AG08396 (cell line): ENCODE measurements at places on chromosomes 6 and 20.

GRCh38 chr20:58893355-58894120 lies 41.0 kb downstream of the GNAS start:
- no peak for DNase-seq

GRCh38 chr20:43571771-43572170 lies 12.9 kb downstream of the SGK2 start:
- DNase-seq, result no peak

DNA sequence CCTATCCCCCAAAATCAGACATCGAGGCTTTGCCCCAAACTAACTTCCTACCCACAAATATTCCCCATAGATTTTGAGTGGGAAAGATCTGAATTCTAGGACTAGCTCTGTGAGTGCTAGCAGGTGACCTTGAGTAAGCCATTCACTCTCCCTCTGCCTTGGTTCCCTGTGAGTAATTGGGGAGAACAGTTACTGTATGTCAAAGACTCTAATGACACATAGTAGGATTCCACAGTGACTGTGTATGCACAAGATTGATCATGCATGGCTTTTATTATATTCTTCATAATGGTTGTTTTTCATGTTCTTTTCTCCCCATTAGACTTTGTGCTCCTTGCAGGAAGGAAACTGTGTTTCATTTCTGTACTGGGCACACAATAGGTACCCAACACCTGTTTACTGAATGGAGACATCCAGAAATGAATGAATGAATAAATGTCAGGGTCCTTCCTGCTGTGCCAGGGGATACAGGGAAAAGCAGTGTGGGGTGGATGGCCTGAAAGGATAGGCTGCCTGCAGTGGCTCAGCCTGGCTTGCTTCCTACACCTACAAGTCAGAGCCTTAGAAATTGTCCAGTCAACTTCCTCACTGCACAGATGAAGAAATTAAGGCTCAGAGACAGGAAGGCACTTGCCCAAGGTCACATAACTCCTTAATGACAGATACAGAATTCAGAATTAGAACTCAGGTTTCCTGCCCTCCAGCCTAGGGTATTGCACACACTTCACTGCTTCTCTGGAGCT lies 901 bp upstream of the TMEM151B start:
- no peak for DNase-seq

DNA sequence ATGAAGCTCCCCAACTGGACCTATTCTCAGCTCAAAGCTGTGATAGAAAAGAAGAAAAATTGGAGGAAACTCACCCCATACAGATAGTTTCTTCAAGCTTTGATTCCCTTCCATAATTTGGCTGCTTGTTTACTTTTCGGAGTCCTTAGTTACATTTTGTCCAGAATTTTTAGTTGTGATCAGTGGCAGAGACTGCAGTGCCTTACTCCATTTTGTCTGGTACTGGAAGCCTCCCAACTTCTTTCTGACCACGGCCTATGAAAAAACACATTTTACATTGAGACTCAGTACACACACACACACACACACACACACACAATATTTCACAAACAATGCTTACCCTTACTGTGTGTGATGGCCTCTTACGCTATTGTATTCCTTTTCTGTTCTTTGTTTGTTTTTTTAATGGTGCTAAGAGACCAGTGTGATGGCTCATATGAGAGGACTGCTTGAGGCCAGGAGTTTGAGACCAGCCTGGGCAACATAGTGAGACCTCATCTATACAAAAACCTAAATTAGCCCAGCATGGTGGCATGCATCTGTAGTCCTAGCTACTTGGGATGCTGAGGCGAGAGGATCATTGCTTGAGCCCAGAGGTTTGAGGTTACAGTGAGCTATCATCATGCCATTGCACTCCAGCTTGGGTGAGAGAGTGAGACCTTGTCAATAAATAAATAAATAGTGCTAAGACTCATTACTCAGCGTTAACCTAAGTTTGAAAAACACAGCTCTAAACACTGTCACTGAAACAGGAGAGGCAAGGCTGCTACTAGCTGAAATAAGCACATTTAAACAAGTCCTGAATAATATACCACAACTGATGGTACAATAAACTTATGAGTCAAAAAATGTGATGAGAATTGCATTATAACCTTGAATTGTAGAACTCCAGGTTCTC lies 13.8 kb upstream of the RNF8 start:
- DNase-seq, result no peak

DNA sequence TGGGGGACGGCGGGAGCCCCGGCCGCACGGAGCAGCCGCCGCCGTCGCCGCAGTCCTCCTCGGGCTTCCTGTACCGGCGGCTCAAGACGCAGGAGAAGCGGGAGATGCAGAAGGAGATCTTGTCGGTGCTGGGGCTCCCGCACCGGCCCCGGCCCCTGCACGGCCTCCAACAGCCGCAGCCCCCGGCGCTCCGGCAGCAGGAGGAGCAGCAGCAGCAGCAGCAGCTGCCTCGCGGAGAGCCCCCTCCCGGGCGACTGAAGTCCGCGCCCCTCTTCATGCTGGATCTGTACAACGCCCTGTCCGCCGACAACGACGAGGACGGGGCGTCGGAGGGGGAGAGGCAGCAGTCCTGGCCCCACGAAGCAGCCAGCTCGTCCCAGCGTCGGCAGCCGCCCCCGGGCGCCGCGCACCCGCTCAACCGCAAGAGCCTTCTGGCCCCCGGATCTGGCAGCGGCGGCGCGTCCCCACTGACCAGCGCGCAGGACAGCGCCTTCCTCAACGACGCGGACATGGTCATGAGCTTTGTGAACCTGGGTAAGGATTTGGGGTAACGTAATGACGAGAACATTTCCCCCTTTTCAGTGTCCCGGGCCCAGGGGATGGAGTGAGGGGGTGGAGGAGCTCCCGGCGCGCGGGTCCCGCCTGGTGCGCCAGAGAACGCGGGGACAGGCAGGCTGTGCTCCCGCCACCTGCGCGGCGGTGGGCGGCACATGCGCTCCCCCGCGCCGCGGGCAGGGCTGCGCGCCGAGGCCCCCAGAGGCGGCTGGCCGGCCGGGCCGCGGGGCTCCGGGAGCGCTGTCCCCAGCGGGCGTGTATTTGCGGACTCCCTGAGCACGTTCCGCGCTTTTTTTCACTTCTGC lies 1.4 kb downstream of the BMP6 start:
- peak; percentile 37 for DNase-seq
